ENCODE measurements at places on chromosomes 11 and 22. TPM values are rescaled to one million over a fixed set of nuclear protein-coding genes. Genes with fewer than 3 reads are reported as not detected.

DNA sequence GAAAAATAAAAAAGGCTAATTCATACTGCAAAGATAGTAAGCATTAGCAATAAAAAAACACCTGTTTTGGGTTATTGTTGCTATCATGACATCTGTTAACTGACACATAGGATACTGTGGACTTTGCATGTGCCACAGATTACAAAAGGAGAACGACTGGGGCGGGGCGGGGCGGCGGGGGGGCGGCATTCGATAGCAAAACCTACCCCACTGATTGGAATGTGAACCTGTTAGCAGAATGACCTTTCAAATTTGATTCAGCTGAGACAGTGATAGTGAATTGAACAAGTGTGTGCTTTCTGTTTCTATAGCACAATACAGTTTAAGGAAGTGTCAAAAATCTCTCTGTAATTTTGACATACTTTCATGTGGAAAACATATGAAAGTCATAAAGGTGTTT is 14.9 kb downstream of the MMP20 start:
- H3K4me1 ChIP-seq: peaks cover 37% of the 10 kb centered on the region
- no peak overlapping the region for H3K27ac ChIP-seq
- no peaks in the 10 kb centered on the region for H3K36me3 ChIP-seq
- H3K4me3 ChIP-seq: no peak overlapping the region

ADM2 gene
- total RNA-seq: 5.1 TPM

PLAAT5 gene
- not detected for total RNA-seq

ADM gene
- total RNA-seq: 1.2 TPM

MMP3 gene
- total RNA-seq: not detected
